ENCODE measurements at places on chromosomes 16 and 17.
A peak's percentile ranks its signal among the peaks of the same experiment; 100 is the strongest.

DNA sequence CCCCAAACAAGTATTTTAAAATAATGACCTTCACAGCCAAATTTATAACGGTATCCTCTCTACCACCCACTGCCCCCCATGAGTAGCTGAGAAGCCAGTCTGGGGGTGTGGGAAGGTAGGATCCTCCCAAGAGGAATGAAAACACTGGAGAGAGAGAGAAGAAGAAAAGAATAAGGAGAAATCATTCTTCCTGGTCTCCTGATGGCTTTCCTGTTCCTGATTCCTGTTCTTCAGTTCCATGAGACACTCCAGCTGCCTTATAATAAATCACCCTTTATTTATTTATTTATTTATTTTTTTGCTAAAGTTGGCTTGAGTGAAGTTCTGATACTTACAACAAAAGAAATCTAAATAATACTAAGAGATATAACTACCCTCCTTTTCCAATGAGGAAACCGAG, 56.4 kb upstream of the FAM20A start:
- no peak for DNase-seq

GRCh38 chr16:71837150-71837549, 8.6 kb upstream of the ATXN1L start:
- no peak for DNase-seq

GRCh38 chr16:1060416-1061340, 11.9 kb upstream of the SSTR5 start:
- DNase-seq = no peak

GRCh38 chr17:61878984-61879612, 15.8 kb upstream of the BRIP1 start:
- no peak for DNase-seq

DNA sequence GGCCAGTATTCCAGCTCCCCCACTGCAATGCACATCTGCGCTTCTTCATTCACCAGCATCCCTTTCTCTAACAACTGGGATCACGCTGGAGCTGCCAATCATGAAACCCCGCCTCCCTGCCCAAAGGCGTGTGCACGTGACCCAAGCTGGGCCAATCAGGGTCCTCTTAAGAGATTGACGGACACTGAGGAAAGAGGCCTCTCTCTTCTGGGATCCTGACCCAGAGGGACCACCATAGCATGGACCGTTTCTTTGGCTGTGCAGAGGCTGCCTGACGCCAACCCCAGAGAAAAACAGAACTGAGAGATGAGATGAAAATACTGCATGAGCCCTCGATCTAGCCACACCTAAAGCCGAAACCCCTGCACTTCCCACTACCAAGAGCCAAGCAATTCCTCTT, 32.0 kb downstream of the COTL1 start:
- DNase-seq = peak; percentile 73

- DNase-seq = no peak
Observed at GRCh38 chr17:40072735-40073346, 10.1 kb downstream of the THRA start.

- no peak for DNase-seq
Observed at GRCh38 chr17:18148586-18148985, 35.0 kb upstream of the ALKBH5 start.

DNA sequence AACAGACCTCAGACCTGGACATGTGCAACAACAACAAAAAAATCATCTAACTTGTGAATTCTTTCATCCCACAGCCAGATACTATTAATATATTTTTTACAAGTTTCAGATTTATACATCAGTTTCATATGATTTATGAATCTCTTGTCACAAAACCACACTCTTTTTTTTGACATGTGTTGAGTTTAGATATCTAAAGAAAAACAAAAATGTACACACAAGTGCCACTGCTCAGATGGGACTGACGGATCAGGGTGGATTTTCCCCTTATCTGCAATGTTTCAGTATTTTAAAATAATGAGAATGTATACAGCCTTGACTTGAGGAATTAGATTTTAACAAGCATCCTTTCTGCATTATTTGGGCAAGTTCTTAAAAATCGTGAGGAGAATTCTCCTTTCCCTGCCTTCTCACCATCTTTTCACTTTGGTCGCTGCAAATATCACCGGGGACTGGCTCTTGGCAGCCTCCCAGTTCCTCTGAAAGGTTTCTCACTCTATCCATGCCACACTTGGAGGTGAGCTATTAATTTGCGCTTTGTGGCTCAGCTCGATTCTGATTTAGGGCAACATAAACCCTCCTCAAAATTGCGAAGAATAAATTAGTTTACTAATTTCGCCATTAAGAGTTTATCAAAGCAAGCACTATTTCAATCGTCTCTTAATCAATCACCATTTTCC, 225.7 kb downstream of the XYLT1 start:
- DNase-seq = no peak

Data from amygdala (tissue), 56 donors.